GM03348 (cell line): ENCODE measurements at places on chromosomes 5 and 9.

DNA sequence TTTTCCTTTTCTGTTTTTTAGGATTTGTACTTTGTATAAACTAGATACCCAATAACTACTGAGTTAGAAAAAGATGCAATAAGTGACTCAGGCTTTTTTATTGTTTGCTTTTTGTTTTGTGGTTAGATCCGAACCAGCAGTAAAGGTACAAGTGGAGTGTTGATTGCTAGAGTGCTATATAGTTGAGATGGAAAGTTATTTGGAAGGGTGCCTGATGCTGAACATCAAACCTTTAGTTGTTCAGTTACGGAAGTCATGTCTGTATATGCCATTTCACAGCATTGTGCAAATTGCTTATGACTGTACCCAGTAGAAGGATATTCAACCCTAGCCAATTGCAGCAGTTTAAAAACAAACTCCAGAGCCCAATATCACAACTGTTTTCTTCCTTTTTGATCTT lies 285.1 kb downstream of the MAT2B start:
- no peak for DNase-seq

DNA sequence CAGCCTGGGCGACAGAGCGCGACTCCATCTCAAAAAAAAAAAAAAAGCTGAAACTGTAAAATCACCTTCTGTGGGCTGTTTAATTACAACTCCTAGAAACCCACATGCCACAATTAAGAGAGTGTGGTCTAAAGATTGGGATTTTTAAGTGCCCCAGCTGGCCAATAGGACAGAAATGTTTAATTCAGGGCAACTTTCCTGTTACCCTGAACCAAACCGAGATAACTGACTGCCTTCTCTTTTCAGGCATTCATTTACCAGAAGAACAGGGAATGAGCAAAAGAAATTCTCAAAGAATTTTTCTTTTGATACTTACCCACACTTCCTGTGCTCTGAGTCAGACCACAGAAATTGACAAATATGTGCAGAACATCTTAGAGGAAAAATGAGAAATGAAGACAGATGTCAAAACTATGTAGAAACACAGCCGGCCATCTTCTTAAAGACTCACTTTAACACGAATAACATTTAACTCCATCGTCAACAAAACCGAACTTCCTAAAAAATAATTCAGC lies 221.3 kb upstream of the DAPK1 start:
- peak; percentile 71 for DNase-seq

DNA sequence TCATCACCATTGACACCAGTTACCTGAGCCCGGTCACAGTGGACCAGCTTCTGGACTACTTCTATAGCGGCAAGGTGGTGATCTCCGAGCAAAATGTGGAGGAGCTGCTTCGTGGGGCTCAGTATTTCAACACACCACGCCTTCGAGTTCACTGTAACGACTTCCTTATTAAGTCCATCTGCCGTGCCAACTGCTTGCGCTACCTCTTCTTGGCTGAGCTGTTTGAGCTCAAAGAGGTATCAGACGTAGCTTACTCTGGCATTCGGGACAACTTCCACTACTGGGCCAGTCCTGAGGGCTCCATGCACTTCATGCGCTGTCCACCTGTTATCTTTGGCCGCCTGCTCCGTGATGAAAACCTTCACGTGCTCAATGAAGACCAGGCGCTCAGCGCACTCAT lies 520 bp downstream of the CCIN start:
- no peak for DNase-seq

- peak; percentile 27 for DNase-seq
Measured at GRCh38 chr9:14985419-14985818, 75.2 kb upstream of the FREM1 start.

DNA sequence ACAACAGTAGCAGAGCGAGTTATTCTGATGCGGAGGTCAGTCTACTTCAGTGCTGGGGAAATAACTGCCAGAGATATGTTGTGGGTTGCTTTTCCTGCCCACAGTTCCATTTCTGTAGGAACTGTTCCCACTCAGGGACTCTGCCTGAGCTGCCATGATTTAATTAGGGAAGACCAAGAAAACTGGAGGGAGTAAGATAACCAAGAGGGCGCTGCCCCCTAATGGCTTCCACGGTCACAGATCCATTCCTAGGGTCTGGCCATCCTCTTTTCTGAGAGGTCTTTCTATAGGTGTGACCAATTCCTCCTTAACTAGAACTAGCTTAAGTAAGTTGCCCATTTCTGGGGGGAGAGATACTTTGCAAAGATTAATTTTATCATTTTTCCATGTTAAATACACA lies 125.9 kb downstream of the APBA1 start:
- DNase-seq, result peak; percentile 25

DNA sequence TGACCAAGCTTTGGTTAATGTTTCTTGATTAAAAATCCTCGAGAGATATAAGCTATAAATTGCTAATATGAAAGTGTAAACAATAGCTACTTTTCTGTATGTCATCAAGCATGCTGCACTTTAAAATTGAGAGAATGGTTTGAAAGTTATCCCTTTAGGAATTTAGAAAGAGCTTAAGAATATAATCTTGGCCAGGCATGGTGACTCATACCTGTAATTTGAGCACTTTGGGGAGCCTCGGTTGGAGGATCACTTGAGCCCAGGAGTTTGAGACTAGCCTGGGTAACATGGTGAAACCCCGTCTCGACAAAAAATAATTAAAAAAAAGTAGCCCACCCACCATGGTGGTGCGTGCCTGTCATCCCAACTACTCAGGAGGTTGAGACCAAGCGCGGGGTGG lies 12.2 kb upstream of the MROH2B start:
- DNase-seq, result no peak

GRCh38 chr9:94622087-94622800 lies 17.1 kb downstream of the FBP1 start:
- no peak for DNase-seq

DNA sequence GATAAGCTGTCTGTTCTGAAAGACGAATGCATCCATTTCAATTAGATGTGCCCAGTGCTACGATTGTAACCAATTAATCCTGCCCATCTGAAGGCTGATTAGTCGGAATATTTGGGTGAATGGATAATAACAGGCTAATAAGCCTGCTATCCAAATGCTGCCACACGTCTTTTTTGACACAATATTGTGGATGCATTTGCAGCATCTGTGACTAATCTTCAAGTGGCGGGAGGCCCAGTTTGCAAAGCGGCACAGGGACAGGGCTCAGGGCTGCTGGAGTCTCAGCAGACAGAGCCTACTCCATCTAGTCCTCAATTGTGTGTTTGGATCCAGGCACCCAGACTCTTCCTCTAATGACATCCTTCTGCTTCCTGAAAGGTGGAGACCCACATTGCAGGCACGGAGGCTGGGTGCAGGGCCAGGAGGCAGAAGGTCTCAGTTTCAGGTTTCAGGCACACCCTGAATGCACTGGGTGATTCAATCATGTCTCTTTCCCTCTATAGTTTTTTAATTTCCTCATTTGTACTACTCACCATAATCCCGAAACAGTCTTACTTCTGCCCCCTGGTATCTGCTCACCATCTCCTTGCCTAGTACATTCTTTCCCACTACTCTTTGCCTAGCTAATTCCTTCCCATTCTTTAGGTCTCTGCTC lies 169.6 kb downstream of the ASTN2 start:
- DNase-seq, result no peak
